ENCODE measurements at places on chromosomes 7 and 10.

DNA sequence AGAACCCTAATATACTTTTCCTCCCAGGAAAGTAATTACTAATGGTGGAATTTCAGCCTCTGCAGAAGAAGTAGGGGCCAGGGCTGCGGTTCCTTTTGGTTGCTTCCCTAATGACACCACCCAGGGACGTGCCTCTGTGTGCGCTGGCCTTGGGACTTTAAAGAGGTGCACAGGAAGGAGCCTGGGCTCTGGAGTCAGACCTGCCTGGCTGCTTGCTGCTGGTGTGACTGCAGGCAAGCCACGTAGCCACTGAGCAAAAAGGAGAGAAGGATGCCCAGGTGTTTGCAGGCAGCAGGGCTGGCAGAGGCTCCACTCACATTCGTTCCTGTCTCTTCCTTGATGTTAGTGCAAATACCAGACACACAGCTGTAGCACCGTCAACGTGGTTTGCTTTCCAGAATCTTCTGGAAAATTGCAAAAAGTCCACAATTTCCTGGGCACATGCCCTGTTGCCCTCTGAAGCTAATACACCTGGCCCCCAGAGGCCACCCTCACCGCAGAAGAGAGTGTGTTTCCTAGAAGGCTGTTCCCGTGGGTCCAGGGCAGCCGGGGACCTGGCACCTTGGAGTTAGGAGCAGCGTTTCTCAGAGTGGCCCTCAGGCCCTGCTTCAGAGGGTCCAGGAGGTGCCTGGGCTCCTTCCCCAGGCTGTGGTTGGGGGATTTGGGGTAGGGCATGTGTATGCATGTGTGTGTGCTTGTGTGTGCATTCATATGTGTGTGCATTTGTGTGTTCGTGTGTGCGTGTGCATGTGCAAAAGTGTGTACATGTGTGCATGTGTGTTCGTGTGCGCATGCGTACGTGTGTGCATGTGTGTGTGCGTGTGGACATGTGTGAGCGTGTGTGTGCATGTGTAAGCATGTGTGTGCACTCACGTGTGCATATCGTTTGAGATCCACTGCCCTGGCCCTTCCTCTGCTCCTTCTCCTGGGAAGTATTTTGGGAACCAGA lies 12.8 kb upstream of the PRKAG2 start:
- no peak for DNase-seq

GRCh38 chr10:17425584-17426262 lies 28.7 kb downstream of the ST8SIA6 start:
- DNase-seq, result no peak

- peak; percentile 77 for DNase-seq
These were observed 13.4 kb downstream of the NIPSNAP2 start for GRCh38 chr7:55977831-55978230.

GRCh38 chr7:37065779-37066271 lies 341.5 kb upstream of the AOAH start:
- DNase-seq, result no peak

GRCh38 chr10:22333167-22333974 lies 11.9 kb upstream of the SPAG6 start:
- DNase-seq, result no peak

- DNase-seq, result no peak
These were observed 5.0 kb downstream of the VIPR2 start for GRCh38 chr7:159139639-159140038.

- no peak for DNase-seq
These were observed 106.3 kb downstream of the RNF32 start for GRCh38 chr7:156746891-156747290.

- no peak for DNase-seq
These were observed 64.1 kb downstream of the PIK3AP1 start for GRCh38 chr10:96656198-96656577.

DNA sequence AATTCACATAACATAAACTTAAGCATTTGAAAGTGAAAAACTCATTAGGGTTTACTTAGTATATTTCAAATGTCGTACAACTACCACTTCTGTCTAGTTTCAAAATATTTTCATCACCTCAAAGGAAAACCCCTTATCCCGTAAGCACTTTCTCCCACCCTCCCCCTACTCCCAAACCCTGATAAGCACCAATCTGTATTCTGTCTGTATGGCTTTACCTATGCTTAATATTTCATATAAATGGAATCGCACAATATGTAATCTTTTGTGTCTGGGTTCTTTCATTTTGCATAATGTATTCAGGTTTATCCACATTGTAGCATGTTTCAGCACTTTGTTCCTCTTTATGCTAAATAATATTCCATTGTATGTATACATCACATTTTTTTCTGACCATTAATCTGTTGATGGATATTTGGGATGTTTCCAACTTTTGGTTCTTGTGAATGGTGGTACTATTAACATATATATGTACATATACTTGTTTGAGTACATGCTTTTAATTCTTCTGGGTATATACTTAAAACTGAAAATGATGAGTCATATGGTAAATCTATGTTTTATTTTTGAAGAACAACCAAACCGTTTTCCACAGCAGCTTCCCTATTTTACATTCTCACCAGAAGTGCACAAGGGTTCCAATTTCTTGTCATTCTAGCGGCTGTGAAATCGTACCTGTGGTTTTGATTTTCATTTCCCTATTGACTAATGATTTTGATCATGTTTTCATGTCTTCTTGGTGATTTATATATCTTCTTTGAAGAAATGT lies 6.2 kb upstream of the STARD3NL start:
- no peak for DNase-seq

- no peak for DNase-seq
These were observed 79.7 kb downstream of the TBXAS1 start for GRCh38 chr7:139908792-139909191.

DNA sequence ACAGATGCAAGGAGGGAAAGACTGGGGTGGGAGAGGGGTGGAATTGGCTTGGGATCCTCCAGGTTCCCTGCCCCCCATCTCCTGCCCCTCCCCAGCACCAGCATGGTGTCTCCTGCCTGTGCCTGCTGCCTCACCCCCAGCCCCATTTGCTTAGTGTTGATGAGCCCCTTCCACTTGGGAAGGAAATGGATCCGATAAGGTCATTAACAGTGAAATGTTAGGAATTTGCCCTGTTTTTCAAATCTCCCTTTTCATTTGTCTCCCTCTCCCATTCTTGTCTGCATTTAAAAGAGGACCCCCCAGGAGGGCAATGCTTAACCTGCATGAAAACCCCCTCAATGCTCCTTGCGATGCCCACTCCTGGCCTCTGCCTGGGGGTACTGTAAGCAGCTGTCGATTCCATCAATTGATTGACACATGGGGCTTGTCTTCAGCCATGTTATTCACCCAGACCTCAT lies 51.5 kb downstream of the HK1 start:
- DNase-seq, result no peak

- DNase-seq, result no peak
These were observed 325.6 kb downstream of the THSD7A start for GRCh38 chr7:11506417-11506816.

- DNase-seq, result no peak
These were observed 59.1 kb upstream of the CALD1 start for GRCh38 chr7:134720091-134720935.

DNA sequence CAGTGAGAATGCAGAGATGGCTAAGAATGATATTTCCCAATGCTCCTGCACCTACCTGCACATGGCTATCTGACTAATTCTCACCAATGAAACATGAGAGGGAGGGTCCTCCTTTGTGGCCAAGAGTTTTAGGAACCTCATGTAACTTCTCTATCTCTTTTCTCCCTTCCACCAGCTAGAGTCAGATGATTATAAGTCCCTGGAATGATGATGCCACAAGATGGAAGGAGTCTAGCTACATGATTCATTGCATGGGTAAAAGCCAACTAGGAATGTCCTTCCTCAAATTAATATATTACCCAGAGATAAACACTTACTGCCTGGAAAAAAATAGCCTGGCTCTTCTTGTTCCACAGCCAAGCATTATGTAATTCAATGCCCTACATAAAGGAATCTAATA lies 55.1 kb upstream of the AASS start:
- DNase-seq, result no peak

- DNase-seq, result no peak
These were observed 288.1 kb downstream of the PARD3 start for GRCh38 chr10:34526758-34527730.

GRCh38 chr10:99850021-99850766 lies 67.8 kb downstream of the ABCC2 start:
- no peak for DNase-seq

DNA sequence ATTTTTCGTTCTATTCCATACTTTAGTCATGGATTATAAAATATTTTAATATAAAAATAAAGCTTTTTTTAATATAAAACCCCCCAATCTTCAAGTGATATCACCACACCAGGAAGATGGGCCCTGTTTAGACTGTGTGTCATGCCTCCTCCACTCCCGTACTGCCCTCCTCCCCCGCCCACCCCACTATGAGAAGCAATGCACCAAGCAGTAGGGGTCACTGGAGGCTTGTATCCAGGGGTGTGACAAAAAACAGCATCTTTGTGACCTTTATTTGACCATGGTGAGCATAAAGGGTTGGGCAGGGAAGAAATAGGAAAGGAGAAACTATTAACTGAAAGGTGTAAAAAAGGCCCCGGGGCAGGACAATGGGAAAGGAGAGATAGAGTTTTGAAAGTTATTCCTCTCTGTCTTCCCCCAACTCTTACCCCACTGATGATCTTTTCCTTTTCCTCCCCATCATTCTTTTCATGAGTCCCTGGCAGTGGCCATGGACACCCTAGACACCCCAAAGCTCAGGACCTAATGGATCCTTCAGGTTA lies 3.5 kb downstream of the PITX3 start:
- no peak for DNase-seq

DNA sequence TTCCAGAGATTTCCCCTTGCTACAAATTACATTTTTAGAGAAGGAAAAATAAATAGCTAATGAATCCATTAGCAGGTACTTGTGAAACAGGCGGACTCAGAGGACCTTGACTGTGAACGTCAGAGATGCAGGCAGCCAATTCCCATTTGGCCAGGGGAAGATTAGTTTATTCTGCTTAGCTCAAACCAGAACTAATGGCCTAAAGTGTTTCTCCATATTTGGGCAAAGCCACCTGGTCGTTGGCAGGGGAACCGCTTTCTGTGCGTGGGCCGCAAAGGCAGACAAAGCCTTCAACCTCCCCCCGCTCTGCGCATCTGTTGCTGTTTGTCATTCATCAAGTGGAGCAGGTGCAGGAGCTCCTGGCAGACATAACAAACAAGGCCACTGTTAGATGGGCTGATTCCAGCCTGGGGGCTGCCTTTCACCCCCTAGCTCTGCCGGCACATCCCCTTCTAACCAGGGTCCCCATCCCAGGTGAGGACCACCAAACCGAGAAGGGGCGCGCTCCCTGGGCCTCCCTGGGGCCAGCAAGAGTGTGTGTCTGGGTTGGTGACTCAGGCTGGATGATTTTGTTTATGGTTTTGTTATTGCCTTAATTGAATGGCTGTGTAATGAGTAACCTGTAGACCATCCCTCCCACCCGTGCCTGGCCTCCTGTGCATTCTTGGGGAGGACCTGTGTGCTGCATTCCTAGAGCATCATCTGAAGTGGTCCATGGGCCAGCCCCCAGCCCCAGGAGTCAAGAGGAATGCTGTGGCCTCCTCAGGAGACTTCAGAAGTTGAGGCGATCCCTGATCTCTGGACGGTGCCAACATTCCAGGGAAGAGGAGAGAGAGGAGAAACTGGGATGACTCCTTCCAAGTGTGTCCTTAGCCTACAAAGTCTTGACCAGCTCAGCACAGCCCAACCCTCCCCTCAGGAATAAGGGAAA lies 14.5 kb upstream of the CPA1 start:
- no peak for DNase-seq

- DNase-seq, result peak; percentile 76
These were observed 1.1 kb downstream of the CYP26A1 start for GRCh38 chr10:93074597-93075368.

- DNase-seq, result no peak
These were observed 265.6 kb downstream of the PHF14 start for GRCh38 chr7:11239316-11239715.

GRCh38 chr10:1893941-1894340 lies 156.6 kb upstream of the ADARB2 start:
- DNase-seq, result no peak

DNA sequence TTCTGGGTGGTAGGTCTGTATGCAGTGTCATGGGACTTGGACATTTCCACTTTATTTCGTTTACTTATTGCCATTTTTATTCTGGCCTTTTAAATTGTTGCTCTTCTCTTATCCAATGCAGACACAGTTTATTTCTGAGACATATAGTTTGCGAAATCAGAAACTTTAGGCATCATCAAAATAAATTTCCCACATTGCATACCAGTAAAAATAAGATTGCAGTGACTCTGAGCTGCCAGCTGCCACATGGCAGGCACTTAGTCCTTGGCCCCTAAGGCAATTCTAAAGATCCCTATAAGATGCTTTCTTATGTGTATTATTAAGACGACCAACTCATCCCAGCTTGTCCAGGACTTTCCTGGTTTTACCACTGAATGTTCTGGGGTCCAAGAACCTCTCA lies 81.8 kb upstream of the ANKRD1 start:
- DNase-seq, result no peak

DNA sequence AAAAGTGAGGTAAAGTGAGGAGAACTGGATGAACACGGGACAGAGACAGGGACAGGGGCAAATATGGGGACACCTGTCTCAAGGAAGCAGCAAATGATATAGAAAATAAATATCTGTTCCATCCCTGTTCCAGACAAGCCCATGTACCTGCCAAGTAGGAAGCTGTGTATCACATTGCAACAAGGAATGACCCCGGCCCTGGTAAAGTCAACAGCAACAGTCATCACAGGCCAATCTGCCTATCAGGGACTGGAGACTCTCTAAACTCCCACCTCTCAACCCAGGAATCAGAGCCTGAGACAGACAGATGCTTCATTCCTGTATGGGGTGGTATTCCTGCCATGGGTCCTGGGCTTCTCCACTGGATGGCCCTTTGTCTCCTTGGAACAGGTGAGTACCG lies 156.6 kb upstream of the PRSS1 start:
- DNase-seq, result no peak

DNA sequence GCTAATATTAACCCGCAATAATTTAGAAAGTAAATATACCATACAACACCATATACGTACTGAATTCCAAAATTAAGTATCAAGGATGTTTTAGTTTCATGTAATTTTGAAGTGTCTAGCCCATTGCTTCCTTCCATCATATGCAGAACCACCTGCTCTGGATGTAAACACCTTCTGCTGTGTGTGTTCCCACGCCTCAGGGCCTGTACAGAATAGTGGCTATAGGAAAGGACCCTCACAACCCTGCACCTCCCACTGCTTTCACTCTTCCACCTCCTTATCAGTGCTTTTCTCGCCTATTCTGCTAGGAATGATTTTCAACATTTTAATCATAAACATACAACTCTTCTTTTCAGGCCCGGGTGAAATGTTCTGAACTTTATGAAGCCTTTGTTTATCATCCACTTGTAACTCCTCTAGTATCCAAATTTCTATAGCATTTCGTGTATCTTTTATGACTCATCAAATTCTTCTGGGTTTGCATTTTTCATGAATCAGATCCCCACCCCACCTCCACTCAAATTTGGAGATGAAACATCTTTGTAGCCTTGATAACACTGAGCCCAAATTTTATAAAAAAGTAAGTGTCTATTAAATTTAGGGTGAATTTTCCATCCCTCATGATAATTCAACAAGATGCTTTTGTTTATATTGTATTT lies 1106.8 kb upstream of the C7orf33 start:
- DNase-seq, result no peak
